Ovary (tissue), 10 donors: ENCODE measurements at places on chromosomes 2 and 18. TPM values are rescaled to one million over a fixed set of nuclear protein-coding genes. Genes with fewer than 3 reads are reported as not detected.

CYP27C1 gene
- total RNA-seq = 0.48 TPM

DNA sequence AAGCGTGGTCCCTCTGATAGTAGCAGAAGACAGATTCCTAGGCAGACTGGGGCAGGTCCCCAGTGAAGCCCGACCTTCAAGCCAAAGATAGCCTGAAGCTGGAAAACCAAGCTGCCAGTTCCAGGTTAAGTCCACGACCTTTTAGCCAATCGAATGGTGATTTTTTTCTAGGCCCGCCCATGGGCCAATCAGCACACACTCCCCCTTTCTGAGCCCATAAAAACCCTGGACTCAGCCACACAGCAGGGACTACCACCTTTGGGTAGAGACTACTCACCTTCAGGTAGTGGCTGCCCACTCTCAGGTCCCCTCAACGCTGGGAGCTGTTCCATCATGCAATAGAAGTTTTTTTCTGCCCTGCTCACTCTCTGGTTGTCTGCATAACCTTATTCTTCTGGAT is 14.5 kb upstream of the ADI1 start:
- no peaks in the 10 kb centered on the region for H3K27me3 ChIP-seq
- no peak for DNase-seq
- no peak overlapping the region for H3K27ac ChIP-seq
- no peaks in the 10 kb centered on the region for H3K36me3 ChIP-seq
- peaks cover 10% of the 10 kb centered on the region for H3K4me1 ChIP-seq
- no peak overlapping the region for H3K4me3 ChIP-seq

DNA sequence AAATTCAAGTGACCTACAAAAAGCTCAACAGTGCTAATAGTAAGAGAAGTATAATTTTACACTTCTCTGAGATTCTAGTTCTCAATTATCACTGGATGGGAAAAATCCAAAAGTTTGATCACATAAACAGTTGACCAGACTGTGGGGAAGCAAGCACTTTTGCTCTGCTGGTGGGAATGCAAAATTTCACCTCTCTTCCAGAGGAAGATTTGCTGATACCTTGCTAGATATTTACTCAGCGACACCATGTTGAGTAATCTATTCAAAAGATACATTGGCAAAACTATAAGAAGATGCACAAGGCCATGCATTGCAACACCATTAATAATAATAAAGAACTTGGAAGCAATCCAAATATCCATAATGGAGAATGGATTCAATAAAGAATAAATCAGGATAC is 204.4 kb downstream of the MREG start:
- H3K27me3 ChIP-seq = no peaks in the 10 kb centered on the region
- H3K36me3 ChIP-seq = no peaks in the 10 kb centered on the region
- no peak for DNase-seq
- no peak overlapping the region for H3K4me3 ChIP-seq
- H3K4me1 ChIP-seq = no peaks in the 10 kb centered on the region

- DNase-seq = no peak
- H3K4me1 ChIP-seq = no peaks in the 10 kb centered on the region
- H3K36me3 ChIP-seq = no peaks in the 10 kb centered on the region
These were observed 365.2 kb downstream of the AKAIN1 start for GRCh38 chr18:4831791-4832375.

DNA sequence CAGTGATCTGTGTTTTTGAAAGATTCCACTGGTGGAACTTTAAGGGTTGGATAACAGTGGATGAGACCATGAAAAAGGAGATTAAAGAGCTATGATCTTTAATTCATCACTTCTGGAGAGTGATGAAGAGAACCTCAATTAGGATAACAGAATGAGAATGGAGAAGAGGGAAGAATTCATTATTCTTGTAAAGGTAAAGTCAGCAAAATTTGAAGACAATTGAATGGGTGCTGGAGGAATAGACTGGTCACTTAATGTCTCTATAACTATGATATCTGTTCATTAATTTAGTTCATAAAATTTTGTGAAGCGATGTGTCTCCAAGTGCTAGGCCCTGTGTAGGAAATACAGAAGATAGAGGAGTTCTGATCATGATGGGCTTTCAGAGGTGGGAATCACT is 1013.2 kb upstream of the FANCL start:
- H3K27ac ChIP-seq = no peak overlapping the region
- H3K36me3 ChIP-seq = no peaks in the 10 kb centered on the region
- no peak overlapping the region for H3K4me3 ChIP-seq
- peaks cover 2% of the 10 kb centered on the region for H3K4me1 ChIP-seq
- no peak for DNase-seq

TTL gene
- total RNA-seq = 20.2 TPM

GRCh38 chr2:8646731-8647461 is 35.0 kb upstream of the ID2 start:
- H3K4me3 ChIP-seq = no peak overlapping the region
- H3K36me3 ChIP-seq = no peaks in the 10 kb centered on the region
- H3K27me3 ChIP-seq = no peaks in the 10 kb centered on the region
- H3K4me1 ChIP-seq = no peaks in the 10 kb centered on the region
- no peak overlapping the region for H3K27ac ChIP-seq
- DNase-seq = no peak

DNA sequence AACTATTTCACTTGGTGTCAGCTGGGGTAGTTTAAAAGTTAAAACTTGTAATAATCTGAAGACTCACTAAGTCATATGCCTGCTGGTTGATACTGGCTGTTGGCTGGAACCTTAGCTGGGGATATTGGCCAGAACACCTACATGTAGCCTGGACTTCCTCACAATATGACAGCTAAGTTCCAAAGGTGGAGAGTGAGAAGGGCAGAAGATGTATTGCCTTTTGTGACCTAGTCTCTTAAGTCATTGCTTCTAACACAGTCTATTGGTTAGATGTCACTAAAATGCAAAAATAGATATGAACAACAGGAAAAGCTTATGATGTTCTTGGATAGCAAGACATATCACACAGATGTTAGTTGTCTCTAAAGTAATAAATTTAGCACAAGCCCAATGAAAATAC is 113.2 kb upstream of the CHAC2 start:
- no peaks in the 10 kb centered on the region for H3K4me1 ChIP-seq
- H3K4me3 ChIP-seq = no peak overlapping the region
- H3K36me3 ChIP-seq = no peaks in the 10 kb centered on the region
- H3K27ac ChIP-seq = no peak overlapping the region
- no peak for DNase-seq

TLX2 gene
- total RNA-seq = not detected

DNA sequence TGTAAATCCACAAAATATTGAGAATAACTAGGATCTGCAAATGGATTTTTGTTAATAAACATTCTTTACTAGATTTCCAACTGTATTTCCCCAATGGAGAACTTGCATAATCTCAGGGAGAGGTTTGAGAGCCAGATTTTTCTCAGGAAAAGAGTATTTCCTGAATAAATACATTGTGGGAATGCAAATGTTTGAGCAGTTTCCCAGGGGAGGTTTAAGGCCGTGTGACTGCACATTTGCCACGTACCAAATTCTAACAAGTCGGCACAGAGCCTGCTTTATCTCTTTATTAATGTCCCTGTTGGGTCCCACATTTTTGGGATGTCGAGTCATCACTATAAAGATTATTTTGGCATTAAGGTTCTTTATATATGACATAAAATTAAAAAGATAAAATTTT is 27.0 kb downstream of the TFPI start:
- no peaks in the 10 kb centered on the region for H3K27me3 ChIP-seq
- H3K27ac ChIP-seq = no peak overlapping the region
- no peaks in the 10 kb centered on the region for H3K4me1 ChIP-seq
- H3K36me3 ChIP-seq = no peaks in the 10 kb centered on the region
- H3K4me3 ChIP-seq = no peak overlapping the region
- DNase-seq = no peak

- no peak overlapping the region for H3K4me3 ChIP-seq
- H3K4me1 ChIP-seq = peaks cover 3% of the 10 kb centered on the region
- no peaks in the 10 kb centered on the region for H3K36me3 ChIP-seq
- no peaks in the 10 kb centered on the region for H3K27me3 ChIP-seq
- H3K27ac ChIP-seq = no peak overlapping the region
These were observed 36.5 kb upstream of the GLS start for GRCh38 chr2:190843890-190844699.
